ENCODE measurements at places on chromosomes 2 and 18. TPM values are rescaled to one million over a fixed set of nuclear protein-coding genes. Genes with fewer than 3 reads are reported as not detected.

The VIT gene
- total RNA-seq, result not detected

The APCDD1 gene
- total RNA-seq, result not detected

The IL1B gene
- 0.37 TPM for total RNA-seq

The MRO gene
- total RNA-seq, result not detected

The ZEB2 gene
- 7.0 TPM for total RNA-seq

The IL1R1 gene
- 21.8 TPM for total RNA-seq

The MTIF2 gene
- total RNA-seq, result 43.2 TPM

The M1AP gene
- total RNA-seq, result 0.33 TPM

The ZBTB7C gene
- total RNA-seq, result not detected

The LRRC30 gene
- total RNA-seq, result not detected

The ST6GAL2 gene
- total RNA-seq, result not detected

The CTLA4 gene
- 127 TPM for total RNA-seq

The PLB1 gene
- total RNA-seq, result 0.87 TPM

The LYG2 gene
- total RNA-seq, result not detected

The FOXI3 gene
- total RNA-seq, result not detected

The SDC1 gene
- total RNA-seq, result 0.23 TPM

The ACADL gene
- not detected for total RNA-seq

The COMMD1 gene
- total RNA-seq, result 36.1 TPM

The ERFE gene
- 0.07 TPM for total RNA-seq

Data from activated CD4-positive, alpha-beta T cell treated with anti-CD3 and anti-CD28 coated beads for 36 hours (primary cell).